ENCODE measurements at places on chromosomes 1 and 21. TPM values are rescaled to one million over a fixed set of nuclear protein-coding genes. Genes with fewer than 3 reads are reported as not detected.

The KIF17 gene
- 0.39 TPM for total RNA-seq

The OR14K1 gene
- not detected for total RNA-seq

The RGS13 gene
- total RNA-seq: not detected

The NUDT17 gene
- total RNA-seq: 2.9 TPM

The CHI3L1 gene
- total RNA-seq: 1.1 TPM

The C21orf91 gene
- 4.9 TPM for total RNA-seq

The RPS8 gene
- total RNA-seq: 920 TPM

The ARHGEF16 gene
- 0.66 TPM for total RNA-seq

The DIO1 gene
- not detected for total RNA-seq

The PLA2G2D gene
- not detected for total RNA-seq

The OR6K3 gene
- total RNA-seq: not detected

The GUCA2B gene
- total RNA-seq: not detected

The PLEKHN1 gene
- 0.66 TPM for total RNA-seq

The PEX11B gene
- total RNA-seq: 24.8 TPM

The PODN gene
- total RNA-seq: 20.9 TPM

The NGF gene
- 8.8 TPM for total RNA-seq

The FRRS1 gene
- total RNA-seq: 10.0 TPM

The SPAG17 gene
- not detected for total RNA-seq

The KCNA2 gene
- total RNA-seq: not detected

The OR2L13 gene
- not detected for total RNA-seq

The NUAK2 gene
- total RNA-seq: 7.9 TPM

The SYT14 gene
- 9.1 TPM for total RNA-seq

The AVPR1B gene
- not detected for total RNA-seq

The PIGP gene
- total RNA-seq: 7.2 TPM

The ALX3 gene
- total RNA-seq: not detected

The GNG4 gene
- under 0.01 TPM for total RNA-seq

The ATP6V1G3 gene
- not detected for total RNA-seq

The WDR4 gene
- 18.4 TPM for total RNA-seq

The ADORA1 gene
- total RNA-seq: 0.65 TPM

The PGLYRP3 gene
- not detected for total RNA-seq

The VCAM1 gene
- 20.7 TPM for total RNA-seq

The TMEM269 gene
- total RNA-seq: 0.07 TPM

The CEP170 gene
- 292 TPM for total RNA-seq

The LCE1E gene
- total RNA-seq: not detected

The IFNLR1 gene
- not detected for total RNA-seq

The ITLN1 gene
- total RNA-seq: not detected

The CDK18 gene
- 11.1 TPM for total RNA-seq

The C1QB gene
- not detected for total RNA-seq

The RHBDL2 gene
- total RNA-seq: 0.91 TPM

The THEM4 gene
- 10.7 TPM for total RNA-seq
